ENCODE measurements at places on chromosomes 11 and 22. TPM values are rescaled to one million over a fixed set of nuclear protein-coding genes. Genes with fewer than 3 reads are reported as not detected.

- DNase-seq, result no peak
Observed at GRCh38 chr11:75182664-75183063, 31.8 kb downstream of the SLCO2B1 start.

SNX32 gene
- total RNA-seq, result not detected

- DNase-seq, result peak; percentile 36
Observed at GRCh38 chr11:96097844-96098421, 174.0 kb upstream of the MTMR2 start.

- no peak for DNase-seq
Observed at GRCh38 chr22:46029574-46030200, 52.7 kb upstream of the WNT7B start.

- no peak for DNase-seq
Observed at GRCh38 chr22:39612811-39613548, 42.4 kb downstream of the CACNA1I start.

FRMD8 gene
- total RNA-seq, result 11.3 TPM

- DNase-seq, result no peak
Observed at GRCh38 chr11:106158406-106158805, 80.9 kb downstream of the AASDHPPT start.

CARNS1 gene
- total RNA-seq, result under 0.01 TPM

GRCh38 chr11:72525466-72525865, 91.1 kb upstream of the CLPB start:
- no peak for DNase-seq

ANKK1 gene
- not detected for total RNA-seq

SMPD1 gene
- total RNA-seq, result 19.5 TPM

CDKN1C gene
- 1.6 TPM for total RNA-seq

Measured in IMR-90 (cell line).